ENCODE measurements at places on chromosomes 7 and 10.

DNA sequence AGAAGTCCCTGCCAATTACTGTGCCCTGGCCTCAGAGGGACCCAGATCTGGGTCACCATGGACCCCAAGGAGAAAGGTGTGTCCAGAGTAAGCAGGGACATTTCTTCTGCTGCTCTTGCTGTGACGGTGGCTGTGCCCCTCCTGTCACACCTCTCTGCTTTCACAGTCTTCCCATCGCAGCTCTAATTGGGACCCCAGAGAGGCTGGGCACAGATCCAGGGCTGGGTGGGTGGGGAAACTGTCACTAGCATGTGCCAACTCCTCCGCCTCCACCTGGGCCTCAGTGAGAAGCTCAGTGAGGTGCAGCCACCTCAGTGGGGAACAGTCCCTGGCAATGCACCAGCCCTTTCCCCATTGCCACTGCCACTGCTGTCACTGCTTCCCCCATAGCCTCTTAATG, 37.3 kb upstream of the ADCYAP1R1 start:
- DNase-seq = peak; percentile 49

GRCh38 chr7:147245274-147245673, 1128.7 kb downstream of the CNTNAP2 start:
- no peak for DNase-seq

DNA sequence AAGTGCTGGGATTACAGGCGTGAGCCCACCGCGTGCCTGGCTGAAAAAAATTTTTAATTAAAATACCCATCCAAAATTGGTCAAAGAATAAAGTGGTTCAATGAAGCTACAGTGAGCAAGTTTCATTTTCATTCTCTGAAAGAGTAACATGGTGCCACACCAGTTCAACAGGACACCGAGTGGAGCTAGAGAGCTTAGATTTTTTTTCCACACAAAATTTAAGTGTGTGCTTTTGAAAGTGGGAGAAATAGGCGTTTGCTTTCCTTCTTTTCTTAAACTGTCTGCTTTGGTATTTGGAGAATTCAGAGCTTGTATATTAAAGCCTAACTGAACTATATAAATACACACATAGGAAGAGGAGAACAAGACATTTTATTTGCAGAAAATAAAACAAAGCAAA, 43.4 kb downstream of the BPGM start:
- no peak for DNase-seq

DNA sequence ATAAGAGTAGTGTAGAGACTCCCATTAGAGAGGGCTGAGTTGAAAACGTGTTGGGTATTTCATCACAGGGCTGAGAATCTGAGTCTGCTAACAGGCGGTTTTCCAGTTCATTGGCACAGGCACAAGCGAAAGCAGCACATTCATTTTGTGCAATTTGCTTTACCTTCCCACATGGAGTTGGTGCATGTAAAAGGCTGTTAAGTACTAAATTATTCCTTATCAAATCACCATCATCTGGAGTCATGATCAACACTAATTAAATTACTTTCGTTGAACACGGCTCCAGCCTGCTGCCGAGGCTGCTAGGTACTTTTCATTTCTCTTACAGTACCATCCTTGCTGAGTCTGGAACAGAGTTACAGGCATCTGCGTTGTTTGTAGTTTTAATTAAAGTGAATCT, 43.8 kb downstream of the ETV1 start:
- peak; percentile 75 for DNase-seq

- no peak for DNase-seq
Measured at GRCh38 chr7:121180436-121181063, 148.2 kb upstream of the WNT16 start.

- DNase-seq = no peak
Measured at GRCh38 chr10:29610876-29611647, 23.7 kb downstream of the SVIL start.

GRCh38 chr10:26790221-26790995, 70.3 kb downstream of the ABI1 start:
- no peak for DNase-seq

DNA sequence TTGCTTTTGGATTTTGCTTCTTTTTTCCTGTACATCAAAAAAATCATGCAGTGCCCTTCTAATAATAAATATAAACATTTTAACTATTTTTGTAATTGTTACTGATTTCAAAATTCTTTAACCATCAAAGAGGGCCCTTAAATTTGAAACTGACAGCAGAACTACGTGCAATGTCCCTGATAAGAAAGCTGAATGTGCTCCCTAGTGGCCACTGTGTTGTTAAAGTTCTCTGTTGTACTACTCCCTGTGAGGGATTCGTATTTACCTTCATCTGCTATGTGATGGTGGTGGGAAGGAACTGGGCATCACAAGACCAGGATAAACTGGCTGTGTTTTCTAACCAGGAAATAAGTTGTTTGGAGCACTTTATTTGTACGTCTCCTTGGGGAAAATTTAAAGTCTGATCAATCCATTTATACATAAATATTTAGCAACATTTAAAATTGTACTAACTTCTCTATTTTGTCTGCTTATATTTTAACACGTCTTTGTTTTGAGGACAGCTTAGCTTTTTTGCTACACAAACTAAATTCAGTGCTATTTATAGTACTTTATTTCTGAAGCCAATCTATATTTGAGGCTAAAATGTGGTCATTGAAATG, 322.4 kb downstream of the HGF start:
- peak; percentile 52 for DNase-seq

GRCh38 chr7:21572331-21573313, 29.8 kb downstream of the DNAH11 start:
- no peak for DNase-seq

Data from NCI-H2081 treated with DMSO at 0.1 percent for 48 hours (cell line).